ENCODE measurements at places on chromosomes 2 and 18.

- no peak for DNase-seq
Measured at GRCh38 chr2:236237468-236238190, 26.6 kb downstream of the ASB18 start.

- no peak for DNase-seq
Measured at GRCh38 chr2:105279126-105279525, 37.6 kb downstream of the GPR45 start.

- DNase-seq: no peak
Measured at GRCh38 chr18:58264840-58265239, 220.8 kb downstream of the NEDD4L start.

DNA sequence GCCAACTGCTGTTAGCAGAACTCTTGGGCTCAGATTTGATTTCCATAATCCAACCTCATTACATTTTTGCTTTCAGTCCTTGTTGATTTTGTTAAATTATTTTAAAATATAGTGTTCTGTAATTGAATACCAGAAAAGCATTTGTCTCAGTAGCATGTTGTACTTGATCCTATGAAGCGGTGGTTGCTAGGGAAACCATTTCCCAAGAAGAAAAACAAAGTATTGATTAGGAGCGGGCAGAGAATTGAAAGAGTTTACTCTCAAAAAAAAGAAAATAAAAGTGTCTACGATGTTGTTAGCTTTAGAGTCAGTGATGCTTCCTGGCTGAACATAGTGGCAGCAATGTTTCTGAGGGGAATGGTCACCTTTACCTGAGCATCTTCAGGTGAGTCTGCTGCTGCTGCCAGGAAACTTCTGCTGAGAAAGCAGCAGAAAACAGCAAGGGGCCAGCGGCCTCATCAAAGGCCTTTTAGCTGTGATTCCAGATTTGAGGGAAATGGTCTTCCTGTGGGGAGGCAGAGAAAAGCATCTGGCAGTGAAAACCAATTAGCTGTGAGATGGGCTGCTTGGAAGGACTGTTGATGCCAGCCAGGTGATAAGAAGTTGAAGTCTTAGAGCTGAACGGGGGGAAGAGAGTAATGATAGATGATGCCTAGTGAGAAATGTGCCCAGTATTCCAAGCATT, 37.1 kb downstream of the CRIM1 start:
- DNase-seq: no peak

DNA sequence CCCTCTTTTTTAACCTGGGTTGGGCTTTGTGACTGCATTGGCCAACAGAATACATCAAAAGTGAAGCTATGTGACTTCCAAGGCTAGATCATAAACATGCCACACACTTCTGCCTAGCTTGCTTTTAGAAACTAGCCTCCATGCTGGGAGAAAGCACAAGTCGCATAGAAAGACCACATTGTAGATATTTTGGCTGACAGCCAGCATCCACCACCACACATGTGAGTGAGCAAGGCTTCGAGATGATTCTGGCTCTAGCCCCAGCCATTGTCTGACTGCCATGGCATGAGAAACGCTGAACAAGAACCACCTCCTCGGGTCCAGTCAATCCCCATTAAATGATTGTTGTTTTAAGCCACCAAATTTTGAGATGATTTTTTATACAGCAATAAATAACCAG, 66.8 kb upstream of the STPG4 start:
- no peak for DNase-seq

DNA sequence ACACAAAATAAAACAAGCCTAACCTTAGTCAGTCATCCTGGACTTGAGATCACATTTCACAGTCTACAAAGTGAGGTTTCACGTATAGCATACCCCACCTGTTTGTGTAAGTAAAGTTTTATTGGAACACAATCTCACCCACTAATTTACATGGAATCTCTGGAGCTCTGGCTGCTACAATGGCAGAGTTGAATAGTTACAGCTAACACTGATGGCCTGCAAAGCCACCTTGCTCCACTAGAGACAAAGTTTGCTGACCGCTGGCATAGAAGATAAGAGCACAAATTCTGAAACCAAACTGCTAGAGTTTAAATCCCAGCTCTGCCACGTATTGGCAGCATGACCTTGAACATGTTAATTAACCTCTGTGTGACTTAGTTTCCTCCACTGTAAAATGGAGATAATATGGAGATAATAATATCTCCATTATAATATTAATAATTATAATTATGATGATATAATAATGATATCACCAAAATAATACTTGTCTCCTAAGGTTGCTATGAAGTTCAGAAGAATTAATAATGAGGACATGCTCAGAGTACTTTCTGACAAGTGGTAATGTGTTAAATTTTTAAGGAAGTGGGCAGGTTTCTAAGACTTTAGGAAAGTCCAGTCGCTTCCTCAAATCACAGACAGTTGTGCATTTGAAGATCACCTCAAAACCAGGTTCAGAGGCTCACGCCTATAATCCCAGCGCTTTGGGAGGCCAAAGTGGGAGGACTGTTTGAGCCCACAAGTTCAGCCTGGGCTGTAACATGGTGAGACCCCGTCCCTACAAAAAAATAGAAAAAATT, 204.6 kb downstream of the SH3RF3 start:
- no peak for DNase-seq

DNA sequence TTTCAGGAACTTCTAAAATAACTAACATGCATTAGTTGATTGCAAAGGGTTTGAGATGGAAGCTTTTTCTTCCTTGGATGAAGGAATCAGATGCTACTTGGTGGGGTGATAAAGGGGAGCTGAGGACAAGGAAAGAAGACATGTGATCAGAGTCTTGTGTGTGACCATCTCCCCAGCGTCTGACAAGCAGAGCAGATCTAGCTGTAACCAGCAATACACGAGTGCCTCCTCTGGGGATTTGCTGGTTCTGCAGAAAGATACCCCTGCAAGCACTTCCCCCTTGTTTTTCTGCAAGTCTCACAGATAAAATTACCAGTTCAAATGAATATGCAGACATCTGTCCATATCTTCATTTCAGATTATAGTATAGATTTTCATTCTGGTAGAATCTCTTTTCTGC, 2.7 kb downstream of the CDH7 start:
- DNase-seq: no peak

DNA sequence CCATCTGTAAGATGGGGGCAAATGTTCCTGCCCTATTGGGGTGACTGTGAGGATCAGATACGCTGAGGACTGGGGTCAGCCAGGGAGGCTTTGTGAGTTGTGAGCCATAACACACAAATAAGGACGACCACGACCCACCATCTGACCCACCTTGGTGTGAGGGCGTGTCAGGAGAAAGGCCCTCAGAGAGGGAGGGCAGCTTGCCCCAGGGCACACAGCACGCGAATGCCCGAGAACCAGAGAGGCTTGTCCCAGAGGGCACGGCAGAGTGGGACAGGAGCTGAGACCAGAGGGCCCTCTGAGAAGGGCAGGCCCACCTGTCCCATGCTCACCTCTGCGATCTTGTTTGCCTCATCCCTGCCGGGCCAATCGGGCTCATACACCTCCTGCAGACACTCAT, 36.7 kb downstream of the BIN1 start:
- DNase-seq: no peak

GRCh38 chr2:235990344-235990743, 177.8 kb downstream of the GBX2 start:
- DNase-seq: no peak

DNA sequence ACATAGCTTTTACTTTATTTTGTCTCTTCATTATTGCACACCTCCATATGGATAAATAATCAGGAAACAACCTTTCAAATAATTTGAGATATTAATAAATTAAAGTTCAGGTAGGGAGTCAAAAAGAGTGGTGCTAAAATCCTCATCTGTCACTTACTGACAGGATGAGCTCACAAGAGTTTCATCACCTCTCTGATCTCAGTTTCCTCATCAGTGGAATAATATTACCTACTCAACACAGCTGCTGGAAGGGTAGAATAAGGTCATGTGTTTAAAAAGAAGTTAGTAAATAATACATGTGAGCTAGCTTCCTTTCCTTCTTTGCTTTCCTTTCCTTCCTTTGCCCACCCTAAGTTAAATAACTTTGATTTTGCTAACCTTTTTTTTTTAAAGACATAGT, 61.9 kb downstream of the RDH14 start:
- DNase-seq: no peak

DNA sequence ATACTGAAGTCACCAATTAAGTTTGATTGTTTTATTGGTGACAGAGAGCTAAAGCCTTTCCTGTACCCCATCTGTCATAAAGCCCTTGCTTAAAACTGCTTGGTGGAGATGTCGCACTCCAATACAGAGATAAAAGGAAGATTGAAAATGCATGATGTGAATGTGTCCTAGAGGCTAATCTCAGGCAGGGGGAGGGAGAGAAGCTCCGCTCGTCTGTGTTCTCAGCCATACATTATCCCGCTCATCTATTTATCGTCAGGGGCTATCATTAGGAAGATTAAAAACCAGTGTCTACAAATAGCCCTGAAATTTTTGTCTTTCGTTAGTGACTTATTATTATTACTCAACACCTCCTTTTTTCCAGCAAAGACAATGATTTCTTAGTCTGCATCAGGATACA, 110.3 kb downstream of the CMPK2 start:
- no peak for DNase-seq

GRCh38 chr2:189116087-189116486, 63.5 kb downstream of the COL5A2 start:
- no peak for DNase-seq

- DNase-seq: no peak
Measured at GRCh38 chr18:43931439-43931838, 654.1 kb upstream of the SYT4 start.

DNA sequence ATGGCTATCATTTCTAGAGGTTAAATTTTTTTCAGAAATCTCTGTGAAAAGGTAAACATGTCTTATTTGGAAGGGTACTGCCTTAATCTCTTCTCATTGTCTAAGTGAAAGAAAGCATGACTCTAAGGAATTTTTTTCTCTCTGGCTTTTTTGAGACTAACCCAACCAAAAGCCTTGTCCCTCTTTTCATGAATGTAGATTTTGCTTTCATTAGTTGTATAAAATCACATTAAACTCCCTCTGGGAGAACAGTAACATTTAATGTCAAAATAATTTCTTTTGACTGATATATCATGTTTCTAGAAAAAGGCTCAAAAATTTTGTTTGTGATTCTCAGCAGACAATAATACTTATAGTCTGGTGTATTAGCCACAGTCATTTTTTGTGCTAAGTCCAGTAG, 168.4 kb upstream of the SPOPL start:
- no peak for DNase-seq

GRCh38 chr2:197711578-197711977, 6.4 kb downstream of the MARS2 start:
- DNase-seq: no peak

- no peak for DNase-seq
Measured at GRCh38 chr2:159807183-159808031, 9.4 kb upstream of the CD302 start.

DNA sequence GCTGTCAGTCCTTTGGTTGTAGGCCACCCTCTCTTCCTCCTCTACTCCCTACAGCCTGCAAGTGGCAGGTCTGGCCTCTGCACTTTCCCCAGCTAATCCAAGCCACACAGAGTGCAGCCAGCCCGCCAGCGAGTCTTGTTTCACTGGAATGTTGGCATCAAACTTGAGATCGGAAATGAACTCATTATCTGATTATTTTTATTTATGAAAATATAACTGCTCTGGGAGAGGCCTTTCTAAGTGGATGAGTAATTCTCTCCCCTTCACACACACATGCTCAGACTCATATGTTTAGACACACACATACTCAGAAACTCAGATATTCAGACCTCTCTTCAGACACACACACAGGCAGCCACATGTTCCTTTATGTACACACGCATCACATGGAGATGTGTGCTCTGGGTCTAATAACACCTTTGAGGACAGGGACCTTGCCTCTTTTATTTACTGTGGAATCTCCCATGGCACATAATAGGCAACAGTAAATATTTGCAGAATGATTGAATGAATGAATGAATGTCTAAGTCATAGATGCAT, 151.3 kb downstream of the ZFP36L2 start:
- DNase-seq: no peak

DNA sequence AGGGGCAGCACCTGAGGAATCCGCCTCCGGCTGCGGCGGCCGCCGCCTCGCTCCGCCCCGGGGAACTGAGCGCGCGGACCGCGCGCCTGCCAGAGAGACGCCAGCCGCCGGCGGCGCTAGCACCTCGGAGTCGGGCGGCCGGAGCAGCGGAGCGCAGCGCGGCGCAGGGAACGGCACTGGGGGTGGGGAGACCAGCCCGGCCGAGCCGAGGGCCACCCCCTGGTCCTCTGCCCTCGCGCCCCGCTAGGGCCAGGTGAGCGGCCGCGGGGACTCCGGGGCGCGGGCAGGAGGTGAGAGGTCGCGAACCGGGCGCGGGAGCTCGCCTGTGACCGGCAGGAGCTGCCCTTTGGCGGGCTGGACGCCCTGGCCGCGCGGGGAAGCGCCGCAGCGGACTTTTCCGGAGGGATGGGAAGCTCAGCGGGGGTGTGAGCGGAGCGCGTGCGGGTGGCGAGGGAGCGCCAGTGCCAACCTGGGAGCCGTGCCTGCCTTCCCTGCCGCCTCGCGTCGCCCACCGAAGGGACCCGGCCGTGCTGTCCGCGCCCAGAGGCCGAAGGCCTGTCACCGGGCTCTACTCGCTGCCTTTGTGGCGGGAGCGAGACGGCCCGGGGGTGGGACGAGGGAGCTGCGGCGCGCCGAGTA, at the start of gene GREB1L:
Gene GREB1L, plus strand, starts transcription at position 92 of the 639 bp plus-strand sequence. CDS start 141,287 bp downstream, outside the sequence.
- DNase-seq: no peak

- no peak for DNase-seq
Measured at GRCh38 chr2:133955169-133955568, 298.7 kb upstream of the MGAT5 start.

GRCh38 chr2:26887151-26887550, 39.2 kb downstream of the DPYSL5 start:
- no peak for DNase-seq

DNA sequence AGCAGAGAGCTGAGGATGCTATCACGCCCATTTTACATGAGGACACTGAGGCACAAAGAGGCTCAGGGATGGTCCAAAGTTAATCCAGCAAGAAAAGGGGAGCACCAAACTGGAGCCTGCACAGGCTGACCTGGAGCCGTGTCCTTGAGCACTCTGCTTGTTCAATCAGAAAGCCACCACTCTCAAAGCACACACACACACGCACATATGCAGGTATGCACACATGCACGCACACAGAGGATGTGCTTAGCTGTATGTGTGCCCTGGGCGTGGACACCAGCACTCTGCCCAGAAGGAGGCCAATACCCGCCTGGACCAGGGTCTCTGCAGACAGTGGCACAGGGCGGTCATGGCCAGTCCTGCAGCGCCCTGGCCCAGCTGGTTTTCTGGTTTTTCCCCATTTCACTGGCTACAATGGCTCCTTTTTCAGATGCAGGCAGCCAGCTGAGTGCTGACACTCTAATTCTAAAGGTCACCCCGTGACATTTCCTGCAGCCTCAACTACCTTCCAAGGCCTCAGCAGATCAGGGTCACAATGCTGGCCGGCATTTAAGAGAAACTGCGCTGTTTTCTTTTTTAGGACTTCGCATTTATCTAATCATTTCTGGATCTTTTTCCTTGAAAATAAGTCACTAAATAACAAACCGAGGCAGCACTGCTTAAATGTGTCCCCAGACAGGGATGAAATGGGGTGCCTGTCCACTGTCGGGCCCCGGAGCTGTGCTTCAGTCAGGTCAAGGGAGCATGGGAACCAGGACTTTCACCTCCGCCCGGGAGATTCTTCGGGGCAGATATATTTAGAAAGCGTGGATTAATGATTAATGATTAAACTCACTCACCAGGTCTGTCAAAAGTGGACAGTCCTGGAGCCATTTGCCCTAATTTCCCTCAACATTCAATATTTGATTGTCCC, 104.5 kb downstream of the HDAC4 start:
- DNase-seq: no peak

- DNase-seq: no peak
Measured at GRCh38 chr2:234081970-234082822, 31.7 kb downstream of the SPP2 start.

Data from stimulated activated CD8-positive, alpha-beta memory T cell treated with anti-CD3 and anti-CD28 coated beads, Interleukin-4, amount 100 ng/mL, for 4 hours (primary cell).